ENCODE measurements at places on chromosomes 2 and 18. TPM values are rescaled to one million over a fixed set of nuclear protein-coding genes. Genes with fewer than 3 reads are reported as not detected.

GRCh38 chr2:229174794-229175496 lies 96.1 kb downstream of the PID1 start:
- no peak overlapping the region for H3K4me3 ChIP-seq
- DNase-seq: no peak
- peak overlapping the region; percentile 39 for H3K27ac ChIP-seq
- H3K27me3 ChIP-seq: no peaks in the 10 kb centered on the region

Gene FHOD3
- 3.1 TPM for total RNA-seq

- H3K27ac ChIP-seq: peak overlapping the region; percentile 49
- no peak overlapping the region for H3K4me3 ChIP-seq
- no peaks in the 10 kb centered on the region for H3K36me3 ChIP-seq
- DNase-seq: no peak
- no peaks in the 10 kb centered on the region for H3K27me3 ChIP-seq
Measured at GRCh38 chr2:23602116-23602515, 217.1 kb downstream of the KLHL29 start.

DNA sequence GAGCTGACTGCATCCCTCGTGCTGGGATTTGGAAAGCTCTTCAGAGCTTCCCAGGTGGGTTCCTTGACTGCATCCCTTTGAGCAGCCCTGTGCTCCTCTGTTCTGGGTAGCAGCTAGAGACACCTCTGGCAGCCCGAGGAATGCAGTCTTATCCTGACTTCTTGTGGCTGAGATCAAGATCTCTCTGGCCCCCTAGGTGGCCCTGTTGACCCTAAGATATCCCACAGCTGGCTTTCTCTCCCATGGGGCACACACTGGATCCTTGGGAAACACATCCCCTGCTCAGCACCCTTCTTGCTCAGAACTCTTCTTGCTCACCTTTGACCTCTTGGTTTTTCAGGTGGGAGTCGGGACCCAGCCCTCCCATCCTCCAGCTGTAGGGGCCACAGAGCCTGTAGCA lies 237.2 kb downstream of the TSN start:
- H3K4me1 ChIP-seq: no peaks in the 10 kb centered on the region
- no peak for DNase-seq
- no peak overlapping the region for H3K27ac ChIP-seq

- DNase-seq: no peak
- no peak overlapping the region for H3K4me3 ChIP-seq
- H3K27ac ChIP-seq: no peak overlapping the region
- H3K4me1 ChIP-seq: peaks cover 24% of the 10 kb centered on the region
Measured at GRCh38 chr2:231522418-231523180, 7.6 kb downstream of the NMUR1 start.

Gene AGXT
- not detected for total RNA-seq

DNA sequence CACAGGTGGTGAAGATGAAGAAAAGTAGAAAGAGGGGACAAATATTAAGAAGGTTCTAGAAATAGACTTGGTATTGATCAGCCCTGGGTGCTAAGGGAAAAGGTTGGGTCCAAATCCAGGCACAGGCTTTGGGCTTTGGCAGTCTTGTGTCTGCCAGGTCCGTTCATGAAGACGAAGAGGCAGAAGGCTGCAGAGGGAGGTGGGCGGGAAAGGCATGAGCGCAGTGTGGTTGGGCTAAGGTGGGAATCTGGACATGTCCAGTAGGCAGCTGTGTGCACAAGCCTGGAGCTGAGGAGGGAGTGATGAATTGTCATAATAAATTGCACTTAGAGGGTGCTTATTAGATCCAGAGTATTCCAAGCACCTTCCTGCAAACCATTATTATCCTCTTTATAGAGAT lies 105.7 kb upstream of the TEX51 start:
- H3K4me1 ChIP-seq: no peaks in the 10 kb centered on the region
- DNase-seq: no peak
- no peaks in the 10 kb centered on the region for H3K36me3 ChIP-seq
- H3K27me3 ChIP-seq: no peaks in the 10 kb centered on the region
- no peak overlapping the region for H3K4me3 ChIP-seq

Gene SCYGR5
- not detected for total RNA-seq

DNA sequence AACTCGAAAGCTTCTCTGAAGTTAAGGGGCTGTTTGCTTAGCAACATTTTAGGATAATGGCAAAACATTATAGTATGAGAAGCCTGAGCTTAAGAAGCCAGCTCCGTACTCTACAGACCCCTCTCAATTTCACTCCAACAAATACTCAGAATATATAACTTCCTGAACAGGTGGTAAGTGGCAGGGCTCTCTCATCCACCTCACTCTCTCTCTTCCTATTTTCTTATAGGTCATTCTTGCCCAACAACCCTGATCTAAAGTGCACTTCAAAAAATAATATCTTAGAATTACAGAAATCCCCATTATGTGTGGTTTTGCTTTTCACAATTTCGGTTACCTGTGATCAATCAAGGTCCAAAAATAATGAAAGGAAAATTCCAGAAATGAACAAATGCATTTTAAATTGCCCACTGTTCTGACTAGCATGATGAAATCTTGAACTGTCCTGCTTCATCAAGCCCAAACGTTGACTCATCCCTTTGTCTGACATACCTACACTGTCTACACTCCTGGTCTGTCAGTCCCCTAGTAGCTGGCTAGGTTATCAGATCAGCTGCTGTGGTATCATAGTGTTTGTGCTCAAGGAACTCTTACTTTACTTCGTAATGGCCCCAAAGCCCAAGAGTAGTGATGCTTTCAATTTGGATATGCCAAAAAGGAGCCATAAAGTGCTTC lies 122.8 kb upstream of the COL5A2 start:
- DNase-seq: no peak
- H3K27me3 ChIP-seq: no peaks in the 10 kb centered on the region
- no peaks in the 10 kb centered on the region for H3K4me1 ChIP-seq
- H3K36me3 ChIP-seq: no peaks in the 10 kb centered on the region
- no peak overlapping the region for H3K4me3 ChIP-seq

All from esophagus squamous epithelium (tissue), 5 donors.